Dorsolateral prefrontal cortex (tissue), 122 donors: ENCODE measurements at places on chromosomes 2 and 18.
A peak's percentile ranks its signal among the peaks of the same experiment; 100 is the strongest.

GRCh38 chr18:27599202-27599829 lies 414.2 kb upstream of the CHST9 start:
- DNase-seq = peak; percentile 57

DNA sequence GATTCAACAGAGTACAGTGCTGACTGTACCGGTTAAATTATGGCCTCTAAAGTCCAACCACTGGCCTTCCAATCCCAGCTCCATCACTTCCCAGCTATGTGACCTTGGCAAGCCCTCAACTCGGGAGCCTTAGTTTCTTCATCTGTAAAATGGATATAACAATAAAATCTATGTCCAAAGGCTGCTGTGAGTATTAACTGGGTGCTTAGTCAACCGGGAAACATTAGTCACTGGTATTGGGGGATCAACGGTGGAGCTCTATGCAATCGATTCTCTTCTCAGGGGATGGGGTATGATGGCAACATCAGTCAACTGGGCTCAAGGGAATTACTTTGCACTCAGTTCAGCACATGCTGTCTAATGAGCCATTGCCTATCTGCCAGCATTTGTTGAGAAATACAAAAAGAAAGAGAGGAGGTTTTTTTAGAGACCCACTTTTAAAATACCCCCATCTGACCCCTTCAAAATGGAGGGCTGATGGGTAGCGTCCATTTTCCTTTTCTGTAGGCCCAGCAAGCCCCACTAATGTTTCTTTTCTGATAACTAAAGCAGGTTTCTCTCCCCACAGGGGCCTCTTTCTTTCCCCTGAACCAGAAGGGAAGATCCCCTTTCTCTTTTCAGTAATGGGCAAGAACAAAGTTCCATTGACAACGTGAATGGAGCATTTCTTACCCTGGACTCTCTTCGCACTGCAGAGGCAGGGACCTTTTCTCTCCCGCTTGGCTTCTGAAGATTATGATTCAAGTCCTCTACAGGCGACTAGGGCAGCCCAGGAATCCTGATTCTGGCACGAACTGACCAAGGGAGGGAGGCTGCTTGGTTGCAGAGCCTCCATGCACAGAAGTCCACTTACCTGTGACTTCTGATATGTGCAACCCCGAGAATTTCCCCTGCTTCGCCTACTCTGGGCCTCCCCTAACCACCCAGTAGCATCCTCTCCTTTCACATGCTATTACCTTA lies 8.7 kb upstream of the AGFG1 start:
- no peak for DNase-seq

- no peak for DNase-seq
Observed at GRCh38 chr2:69608109-69608508, 35.4 kb downstream of the AAK1 start.

DNA sequence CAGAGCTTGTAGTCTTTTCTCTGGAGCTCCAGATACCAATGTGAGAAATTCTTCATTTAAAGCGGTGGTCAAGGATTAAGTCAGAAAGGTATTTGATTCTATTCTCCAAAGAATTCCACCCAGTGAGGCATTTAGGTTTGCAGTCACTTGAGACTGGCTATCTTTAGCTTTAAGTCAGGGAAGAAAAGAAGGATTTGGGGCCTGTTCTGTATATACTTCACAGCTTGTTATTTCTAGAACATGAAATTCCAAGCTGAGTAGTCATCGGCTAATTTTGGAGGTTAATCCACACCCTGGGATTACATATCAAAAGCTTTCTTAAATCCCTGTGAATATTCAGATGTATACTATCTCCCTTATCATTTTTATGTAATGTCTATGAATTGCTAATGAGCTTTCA lies 39.4 kb downstream of the MYOM1 start:
- DNase-seq = no peak

DNA sequence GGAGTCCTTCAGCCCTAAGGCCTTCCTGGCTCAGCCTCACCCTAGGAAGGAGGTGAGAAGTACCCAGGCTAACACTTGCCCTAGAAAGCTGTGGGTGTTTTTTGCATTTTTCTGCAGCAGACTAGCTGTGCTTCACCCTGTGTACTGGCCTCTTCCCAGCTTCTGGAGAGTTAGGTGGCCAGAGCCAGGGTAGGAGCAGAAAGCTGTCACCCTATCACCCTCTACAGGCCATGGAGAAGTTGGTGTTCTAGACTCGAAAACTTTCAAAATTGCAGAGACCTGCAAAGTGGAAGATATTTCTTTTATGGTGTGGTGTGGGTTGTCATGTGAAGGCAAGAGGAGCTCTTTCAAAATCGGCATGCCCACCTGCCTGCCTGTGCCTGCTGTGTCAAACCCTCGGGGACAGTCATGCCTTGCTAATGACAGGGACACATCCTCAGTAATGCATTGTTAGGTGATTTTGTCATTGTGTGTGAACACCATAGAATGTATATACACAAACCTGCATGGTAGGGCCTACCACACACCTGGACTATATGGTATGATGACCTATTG lies 29.8 kb downstream of the EHD3 start:
- DNase-seq = no peak

DNA sequence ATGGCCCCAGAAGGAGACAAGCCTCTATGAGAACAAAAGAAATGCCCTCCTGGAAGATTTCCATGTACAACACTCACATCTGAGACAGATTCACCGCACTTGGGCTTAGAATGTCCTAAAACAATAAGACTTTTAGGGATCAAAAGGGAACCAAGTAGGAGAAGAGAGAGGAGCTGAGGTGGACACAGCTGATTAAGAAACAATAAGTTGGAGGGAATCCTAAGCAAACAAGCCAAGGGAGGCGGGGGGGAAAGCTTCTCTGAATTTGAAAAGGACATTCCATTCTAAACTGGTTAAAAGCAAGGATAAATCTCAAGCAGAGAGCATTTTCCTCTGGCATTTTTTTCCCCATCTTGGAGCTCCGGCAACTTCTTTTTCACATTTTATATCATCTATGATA lies 9.9 kb downstream of the ACVR1 start:
- no peak for DNase-seq

DNA sequence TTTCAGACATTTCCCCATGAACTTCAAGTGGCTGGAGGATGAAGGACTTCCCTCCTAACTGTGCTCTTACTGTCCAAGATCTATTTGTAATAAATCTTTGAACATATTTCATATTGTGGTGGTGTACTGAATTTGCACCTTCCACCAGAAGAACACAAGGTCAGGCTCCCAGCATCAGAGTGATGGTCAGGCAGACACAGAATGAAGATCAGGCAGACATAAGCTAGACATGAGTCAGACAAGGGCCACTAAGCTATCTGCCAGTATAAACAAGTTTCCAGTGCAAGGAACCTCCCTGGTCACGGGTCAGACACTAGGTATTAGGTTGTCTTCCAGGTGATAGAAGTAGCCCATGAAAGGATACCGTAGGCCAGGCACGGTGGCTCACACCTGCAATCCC lies 20.0 kb downstream of the AQP12B start:
- DNase-seq = no peak

GRCh38 chr2:149160701-149161217 lies 122.3 kb downstream of the LYPD6B start:
- no peak for DNase-seq

GRCh38 chr2:127906206-127906926 lies 20.6 kb upstream of the AMMECR1L start:
- no peak for DNase-seq

DNA sequence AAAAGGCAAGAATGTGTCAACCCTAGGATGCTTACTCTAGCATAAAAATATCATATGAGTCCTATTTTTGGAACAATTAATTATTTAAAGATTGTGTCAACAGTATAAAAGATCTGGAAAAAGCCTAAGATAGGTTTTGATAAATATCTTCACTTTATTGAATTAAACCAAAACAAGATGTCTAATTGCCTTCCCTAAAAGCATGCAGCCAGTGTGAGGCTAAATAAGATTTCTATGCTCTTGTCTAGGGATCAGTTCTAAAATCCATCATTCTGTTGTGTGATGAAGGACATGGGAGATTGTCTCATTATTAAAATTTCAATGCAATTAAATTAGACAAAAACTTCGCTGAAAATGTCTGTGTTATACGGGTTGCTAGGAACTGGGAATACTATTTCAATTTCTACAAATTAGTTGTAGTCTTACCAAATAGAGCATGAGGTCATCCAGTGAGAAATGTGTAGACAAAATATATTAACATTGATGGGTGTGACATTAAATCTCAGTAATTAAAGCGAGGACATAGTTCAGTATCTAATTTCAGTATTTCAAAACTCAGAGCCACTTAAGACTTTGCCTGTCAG lies 535.6 kb upstream of the FSIP2 start:
- DNase-seq = no peak

GRCh38 chr2:63902149-63902548 lies 60.5 kb downstream of the UGP2 start:
- no peak for DNase-seq

DNA sequence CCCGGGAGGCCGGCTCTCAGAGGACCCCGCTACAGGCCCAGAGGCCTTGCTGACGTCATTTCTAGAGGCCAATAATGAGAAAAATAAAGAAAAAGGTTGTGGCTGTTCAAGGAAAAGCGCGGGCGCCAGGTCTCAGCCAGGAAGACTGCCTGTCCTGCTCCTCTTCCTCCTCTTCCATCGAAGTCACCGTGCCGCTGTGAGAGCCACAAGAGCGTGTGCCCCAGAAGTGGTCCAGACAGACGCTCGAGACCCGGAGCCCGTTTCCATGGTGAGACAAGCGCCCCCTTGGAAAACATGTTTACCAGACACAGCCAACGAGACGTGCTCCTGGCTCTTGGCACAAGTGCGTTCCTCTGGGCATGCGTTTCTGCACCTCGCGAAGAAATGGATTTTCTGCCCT lies 210.5 kb downstream of the HDAC4 start:
- DNase-seq = peak; percentile 8

DNA sequence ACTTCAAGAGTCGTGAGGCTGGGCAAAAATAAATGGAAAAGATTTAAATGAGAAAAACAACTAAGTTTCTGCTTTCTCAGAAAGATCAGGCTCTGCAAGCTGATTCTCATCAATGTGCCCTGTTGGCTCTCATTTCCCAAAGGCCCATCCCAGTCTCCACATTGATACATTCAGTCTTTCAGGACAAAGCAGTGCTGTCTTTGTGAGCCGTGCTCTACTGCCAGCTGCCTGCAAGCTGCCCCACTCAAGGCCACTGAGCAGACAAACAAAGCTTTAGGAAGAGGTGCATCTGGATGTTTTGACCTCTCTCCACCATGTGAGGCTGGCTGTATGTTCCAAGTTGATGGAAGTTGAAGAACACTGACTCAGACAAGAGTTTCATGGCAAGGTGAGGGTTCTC lies 48.8 kb downstream of the FSHR start:
- DNase-seq = no peak

DNA sequence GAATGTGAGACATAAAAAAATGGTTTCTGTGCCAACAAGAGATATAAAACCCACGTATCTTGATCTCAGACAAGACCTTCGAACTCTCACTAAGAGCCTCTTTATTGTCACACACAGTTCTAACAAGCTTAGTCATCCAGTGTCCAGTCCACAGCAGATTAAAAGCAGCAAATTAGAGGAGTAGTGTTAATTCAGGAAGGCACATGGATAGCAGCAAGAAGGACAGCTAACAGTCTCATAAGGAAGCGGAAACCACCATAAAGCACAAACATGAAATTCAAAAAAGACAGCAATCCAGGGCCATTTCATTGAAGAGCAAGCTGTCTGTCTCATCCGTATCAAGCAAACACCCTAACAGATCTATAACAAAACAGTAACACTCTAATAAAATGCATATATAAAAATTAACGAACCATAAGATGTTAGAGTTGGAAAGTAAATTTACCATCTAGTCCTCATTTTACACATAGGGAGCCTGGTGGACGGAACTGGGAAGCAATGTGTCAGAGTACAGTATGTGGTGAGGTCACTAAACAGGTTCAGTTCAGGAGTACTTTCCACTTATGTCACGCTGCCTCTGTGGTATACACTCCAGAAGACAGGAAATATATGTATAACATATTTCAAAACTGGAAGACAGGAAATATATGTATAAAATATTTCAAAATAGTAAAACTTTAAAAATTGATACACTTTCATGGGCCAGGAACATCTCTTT lies 18.3 kb downstream of the AAK1 start:
- DNase-seq = no peak

- DNase-seq = no peak
Observed at GRCh38 chr2:176832086-176832485, 380.5 kb upstream of the HNRNPA3 start.

GRCh38 chr2:3244486-3244885 lies 133.1 kb downstream of the EIPR1 start:
- DNase-seq = no peak

DNA sequence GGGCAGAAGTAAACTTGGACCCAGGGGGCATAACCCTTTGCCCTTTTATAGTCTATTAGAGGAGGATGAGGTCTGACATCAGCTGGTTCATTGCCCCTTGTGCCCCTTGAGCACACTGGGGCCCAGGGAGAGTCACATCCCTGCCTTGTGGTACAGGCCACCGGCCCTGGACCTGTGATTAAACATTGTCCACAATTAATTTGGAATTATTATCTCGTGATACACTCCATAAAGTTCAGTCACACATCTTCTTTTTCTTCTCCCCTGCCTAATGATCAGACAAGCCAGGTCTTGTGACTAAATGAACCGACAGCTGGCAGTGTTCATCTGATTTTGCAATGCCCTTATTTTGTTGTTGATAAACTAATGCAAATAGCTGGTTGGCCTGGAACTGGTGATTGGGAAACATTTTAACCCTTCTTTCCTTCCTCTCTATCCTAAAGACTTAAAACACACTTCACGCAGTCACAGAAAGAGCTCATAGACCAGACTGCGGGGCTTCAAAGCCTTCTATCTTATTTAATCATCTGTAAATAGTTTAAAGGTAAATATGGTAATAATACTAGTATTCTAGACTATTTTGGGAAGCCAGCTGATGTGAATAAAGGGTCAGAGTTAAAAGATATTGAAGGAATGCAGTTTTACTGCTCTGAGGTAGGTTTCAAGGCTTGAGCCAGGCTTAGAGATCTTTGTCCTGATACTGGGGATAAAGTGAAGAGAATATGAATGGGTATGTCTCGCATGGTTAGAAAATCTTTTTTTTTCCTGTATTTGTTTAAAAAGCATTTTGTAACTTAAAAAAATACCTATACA lies 13.4 kb downstream of the IL1R1 start:
- DNase-seq = no peak

- DNase-seq = peak; percentile 59
Observed at GRCh38 chr2:11343650-11344341, 640 bp downstream of the ROCK2 start.

GRCh38 chr18:5250603-5251002 lies 44.9 kb downstream of the ZBTB14 start:
- DNase-seq = no peak

- no peak for DNase-seq
Observed at GRCh38 chr2:162484551-162484950, 140.6 kb downstream of the GCA start.

DNA sequence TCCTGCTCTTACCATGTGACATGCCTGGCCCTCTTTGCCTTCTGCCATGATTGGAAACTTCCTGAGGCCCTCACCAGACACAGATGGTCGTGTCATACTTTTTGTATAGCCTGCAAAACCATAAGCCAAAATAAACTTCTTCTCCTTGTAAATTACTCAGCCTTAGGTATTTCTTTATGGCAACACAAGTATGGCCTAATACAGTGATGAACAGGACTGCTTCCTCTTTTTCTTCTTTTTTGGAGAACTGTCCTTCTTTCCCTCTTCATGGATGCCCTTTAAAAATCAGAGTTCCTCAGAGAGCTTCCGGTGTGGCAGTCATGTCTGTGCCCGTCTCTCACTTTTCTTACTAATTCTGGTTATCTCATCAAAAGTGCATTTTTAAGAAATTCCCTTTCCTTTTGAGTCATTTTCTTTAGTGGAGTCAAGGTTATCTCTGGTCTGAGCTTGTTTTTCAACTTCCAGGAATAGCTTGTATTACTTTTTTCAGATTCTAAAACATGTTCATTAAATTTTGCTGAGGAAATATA lies 9.2 kb upstream of the IL1A start:
- no peak for DNase-seq

GRCh38 chr2:95314964-95315611 lies 17.9 kb downstream of the KCNIP3 start:
- peak; percentile 75 for DNase-seq
